ENCODE measurements at places on chromosomes 11 and 22. TPM values are rescaled to one million over a fixed set of nuclear protein-coding genes. Genes with fewer than 3 reads are reported as not detected.

Gene TMEM191B
- 0.43 TPM for polyA plus RNA-seq

- DNase-seq, result peak; percentile 38
Observed at GRCh38 chr11:131064373-131064991, 148.2 kb upstream of the SNX19 start.

GRCh38 chr11:73361953-73362776 is 14.0 kb upstream of the RELT start:
- no peak for DNase-seq

DNA sequence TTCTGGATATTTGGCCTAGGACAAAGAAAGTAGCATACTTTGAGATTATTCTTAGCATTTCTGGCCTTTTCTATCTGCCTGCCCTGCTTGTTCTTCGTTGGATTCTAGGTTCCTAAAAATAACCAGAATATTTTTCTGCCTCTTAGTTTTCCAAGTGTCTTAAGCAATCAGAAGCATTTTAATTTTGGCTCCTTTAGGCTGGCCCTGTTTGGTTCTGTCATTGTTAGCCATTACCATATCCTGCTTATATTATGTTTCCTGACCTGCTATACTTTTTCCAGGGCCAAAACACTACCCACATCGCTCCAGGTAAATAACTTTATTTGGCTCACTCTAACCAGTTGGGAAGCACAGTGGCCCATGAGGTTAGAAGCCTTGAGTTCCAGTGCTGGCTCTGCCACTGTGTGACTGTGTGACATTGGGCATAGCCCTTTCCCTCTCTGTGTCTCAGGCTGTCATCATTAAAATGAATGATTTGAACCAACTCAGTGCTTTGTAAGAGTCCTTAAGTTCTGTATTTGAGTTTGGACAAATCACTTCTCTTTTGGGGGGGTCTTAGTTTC is 91.1 kb downstream of the STIM1 start:
- DNase-seq, result no peak

Gene HOATZ
- polyA plus RNA-seq, result 0.15 TPM

Gene CSKMT
- 6.3 TPM for polyA plus RNA-seq

Gene SERPING1
- polyA plus RNA-seq, result 139 TPM

Gene OR2AG1
- not detected for polyA plus RNA-seq

GRCh38 chr22:35761037-35761436 is 43.4 kb downstream of the APOL5 start:
- DNase-seq, result no peak

- DNase-seq, result no peak
Observed at GRCh38 chr11:416757-417621, 2.2 kb upstream of the SIGIRR start.

Gene PHF21B
- polyA plus RNA-seq, result 2.2 TPM

DNA sequence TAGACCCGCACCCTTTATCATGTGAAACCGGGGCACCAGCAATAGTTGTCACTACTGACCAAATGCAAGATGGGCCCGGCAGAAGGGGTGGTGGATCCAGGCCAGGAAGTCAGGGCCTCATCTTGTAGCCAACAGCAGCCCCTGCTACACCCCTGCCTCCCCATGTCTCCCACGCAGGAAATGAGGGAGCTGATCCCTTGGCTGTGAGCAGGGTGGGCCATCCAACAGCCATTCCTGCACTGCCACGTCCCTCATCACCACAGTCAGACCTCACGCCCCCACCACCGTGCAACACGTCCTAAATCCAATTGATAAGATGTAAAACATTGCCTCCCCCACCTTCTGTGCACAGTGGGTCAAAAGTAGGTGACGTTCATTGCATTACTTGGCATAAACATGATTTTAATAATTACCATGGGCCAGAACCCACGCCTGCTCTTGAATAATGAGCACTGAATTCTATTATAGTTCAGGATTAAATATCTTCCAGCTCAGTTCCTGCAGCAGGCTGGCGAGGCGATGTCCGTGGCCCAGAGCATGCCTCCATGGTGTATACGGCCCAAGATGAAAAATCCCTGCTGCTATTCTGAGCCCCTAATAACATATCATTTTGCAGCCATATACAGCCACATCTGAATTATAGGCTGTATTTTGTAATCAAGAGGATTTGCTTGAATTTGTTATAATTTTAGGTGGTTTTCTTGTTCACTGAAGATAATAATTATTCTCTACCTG is 1373.8 kb downstream of the BRD1 start:
- no peak for DNase-seq

GRCh38 chr11:113647856-113648255 is 58.3 kb downstream of the TMPRSS5 start:
- no peak for DNase-seq

DNA sequence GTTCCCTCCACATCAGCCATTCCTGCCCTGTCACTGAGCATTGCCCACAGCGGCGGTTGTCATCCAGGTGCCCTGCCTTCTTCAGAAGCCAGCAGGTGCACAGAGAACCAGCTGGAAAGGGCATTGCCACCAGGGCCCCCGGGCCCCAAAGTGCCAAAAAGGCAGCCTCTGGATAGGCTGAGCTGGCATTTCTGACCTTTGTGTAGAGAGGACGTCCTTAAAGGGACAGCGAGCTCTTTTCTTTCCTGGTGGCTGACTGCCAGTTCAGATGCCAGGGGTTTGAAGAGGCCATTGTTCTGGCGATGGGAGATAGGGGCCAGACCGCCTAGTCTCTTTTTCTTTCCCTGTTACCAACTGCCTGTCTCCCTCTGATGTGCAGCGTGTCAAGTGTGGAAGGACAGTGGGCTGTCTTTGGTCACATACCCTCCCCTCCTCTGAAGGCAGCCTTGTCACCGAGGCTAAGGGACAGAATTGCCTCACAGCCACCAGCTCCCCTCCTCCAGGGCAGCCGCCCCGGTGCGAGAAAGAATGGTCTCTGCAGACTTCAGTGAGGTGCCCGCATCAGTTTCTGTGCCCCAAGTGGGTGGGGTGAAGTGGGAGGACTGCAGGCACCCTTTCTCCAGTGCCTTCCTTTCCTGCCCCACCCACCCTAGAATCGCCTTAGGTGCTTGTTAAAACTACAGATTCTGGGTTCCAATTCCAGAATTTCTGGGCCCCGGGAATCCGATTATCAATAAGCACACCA is 109.6 kb downstream of the SCN3B start:
- DNase-seq, result no peak

GRCh38 chr11:67117176-67117575 is 1.9 kb upstream of the KDM2A start:
- DNase-seq, result no peak

- DNase-seq, result no peak
Observed at GRCh38 chr11:61893981-61894380, 2.6 kb upstream of the FADS3 start.

Gene E2F8
- 8.5 TPM for polyA plus RNA-seq

- DNase-seq, result no peak
Observed at GRCh38 chr11:110409174-110409573, 20.6 kb upstream of the FDX1 start.

DNA sequence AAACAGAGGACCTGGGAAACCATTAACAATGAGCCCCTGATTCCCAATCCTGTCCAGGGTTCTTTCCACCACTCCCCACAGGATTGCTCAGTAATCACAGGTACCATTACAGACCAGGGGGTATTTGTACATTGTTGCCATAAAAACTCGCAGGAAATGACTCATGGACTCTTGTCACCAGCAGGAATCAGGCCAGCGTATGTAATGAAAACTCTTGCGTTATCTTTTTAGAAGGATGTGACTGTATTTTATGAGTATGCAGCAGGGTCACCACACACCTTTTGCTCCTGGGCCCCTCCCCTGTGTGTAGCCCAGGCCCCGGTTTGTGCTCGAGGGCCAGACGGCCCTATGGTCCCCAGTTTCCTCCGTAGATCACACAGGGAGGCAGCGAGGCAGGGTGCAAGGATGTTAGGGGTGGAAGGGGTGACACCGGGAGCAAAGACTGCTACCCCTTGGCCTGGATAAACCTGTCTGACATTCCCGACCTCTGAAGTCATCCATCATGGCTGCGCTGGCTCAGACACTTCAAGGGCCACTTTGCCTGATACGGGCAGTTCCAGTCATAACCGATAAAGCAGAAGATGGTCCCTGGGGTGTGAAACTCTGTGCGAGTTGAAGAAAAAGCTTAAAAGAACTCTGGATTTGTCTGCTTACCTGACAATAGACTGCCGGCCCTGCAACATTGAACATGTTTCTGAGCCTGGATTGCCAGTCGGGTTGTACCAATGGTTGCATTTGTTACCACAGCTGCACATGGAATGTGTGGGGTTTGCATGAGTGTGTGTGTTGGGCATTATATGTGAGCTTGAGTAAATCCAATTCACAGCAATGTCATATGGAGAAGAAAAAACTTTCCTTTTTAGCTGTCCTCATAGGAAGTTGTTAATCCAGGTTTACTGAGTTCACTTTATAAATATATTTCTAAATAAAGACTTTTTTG is 56.9 kb downstream of the MICAL2 start:
- DNase-seq, result no peak

- no peak for DNase-seq
Observed at GRCh38 chr11:25602959-25603358, 729.0 kb upstream of the ANO3 start.

Gene SLC5A1
- 0.37 TPM for polyA plus RNA-seq

DNA sequence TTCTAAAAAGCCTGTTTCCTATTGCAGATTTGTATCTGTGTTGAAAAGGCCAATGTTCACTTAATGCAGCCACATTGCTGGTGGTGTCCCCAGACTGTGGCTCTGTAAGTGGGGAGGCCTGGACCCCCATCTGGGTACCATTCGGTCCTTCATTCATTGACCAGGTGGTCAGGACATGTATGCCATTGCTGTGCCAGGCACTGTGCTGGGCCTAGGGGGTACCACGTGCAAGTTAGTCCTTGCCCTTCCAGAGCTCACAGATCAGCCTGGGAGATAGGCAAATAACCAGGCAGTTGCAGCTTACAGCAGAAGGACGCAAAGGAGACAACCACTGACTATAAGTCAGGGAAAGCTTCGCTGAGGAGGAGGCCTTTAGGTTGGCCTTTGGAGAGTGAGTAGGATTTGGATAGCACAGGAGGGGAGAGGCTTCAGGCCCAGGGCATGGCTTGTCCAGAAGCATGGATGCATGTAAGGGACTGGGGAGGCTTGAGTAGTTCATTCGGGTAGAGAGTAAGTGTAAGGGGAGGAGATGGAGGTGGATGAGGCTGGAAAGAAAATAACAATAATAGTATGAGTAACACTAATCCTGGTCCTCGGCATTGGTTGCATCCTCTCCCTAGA is 5.0 kb downstream of the PRDM11 start:
- no peak for DNase-seq

Gene KRTAP5-10
- polyA plus RNA-seq, result 0.26 TPM

GRCh38 chr11:35747668-35748067 is 85.1 kb downstream of the TRIM44 start:
- no peak for DNase-seq

DNA sequence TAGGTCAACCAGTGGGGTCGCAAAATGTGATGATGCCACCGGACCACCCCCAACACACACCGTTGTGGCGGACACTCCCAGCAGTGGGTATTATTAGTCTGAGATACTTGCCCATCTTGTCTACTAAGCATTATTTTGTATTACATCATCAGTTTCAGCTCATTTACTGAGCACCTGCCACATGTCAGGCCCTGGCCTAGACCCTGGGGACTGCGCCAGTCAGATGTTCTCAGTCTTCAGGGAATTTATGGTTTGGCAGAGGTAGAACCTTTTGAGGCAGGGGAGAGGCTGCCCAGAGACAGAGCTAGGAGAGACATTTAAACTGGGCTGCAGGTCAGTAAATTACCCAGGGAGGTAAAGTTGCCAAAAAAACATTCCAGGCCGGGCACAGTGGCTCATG is 43.1 kb upstream of the GCAT start:
- DNase-seq, result no peak
